ENCODE measurements at places on chromosomes 7 and 10.

GRCh38 chr10:27366769-27367168, 126.2 kb upstream of the ACBD5 start:
- no peak for DNase-seq

DNA sequence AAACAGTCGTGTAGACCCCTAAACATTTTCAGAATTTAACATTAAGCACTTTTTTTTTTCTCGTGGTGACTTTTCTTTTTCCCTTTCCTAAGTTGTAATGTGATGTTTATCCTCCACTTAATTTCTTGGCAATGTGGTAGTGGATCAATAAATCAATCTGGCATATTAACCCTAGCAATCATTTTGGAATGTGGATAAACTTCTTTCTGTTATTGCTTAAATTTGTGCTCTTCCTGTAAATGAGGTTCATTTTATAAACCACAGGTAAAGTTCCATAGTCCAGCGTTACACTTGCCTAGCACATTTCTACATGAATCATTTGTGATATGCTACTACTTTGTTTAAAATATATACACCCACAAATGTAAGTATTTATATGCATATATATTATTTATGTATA, 247.4 kb upstream of the ETV1 start:
- no peak for DNase-seq

DNA sequence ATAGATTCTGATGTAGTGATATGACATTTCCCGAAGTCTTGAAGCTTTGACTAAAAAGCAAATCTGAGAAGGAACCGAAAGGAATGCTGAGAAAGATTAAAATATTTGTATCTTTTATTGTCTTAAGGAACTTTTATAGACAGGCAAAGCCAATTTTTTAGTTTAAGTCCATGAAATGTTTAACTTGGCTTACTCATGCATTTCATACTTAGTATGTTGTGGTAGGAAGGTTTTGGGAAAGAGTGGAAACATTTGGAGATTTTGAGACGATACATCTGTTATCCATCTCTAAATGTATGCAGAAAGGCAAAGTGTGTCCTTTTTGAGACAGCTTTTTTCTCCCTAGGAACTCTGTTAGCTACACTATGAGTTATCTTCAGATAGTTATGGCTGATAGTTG, 10.1 kb downstream of the TBC1D12 start:
- no peak for DNase-seq

GRCh38 chr7:122886357-122887081, at the start of gene CADPS2:
CADPS2 (minus strand) TSS chr7:122886460; CDS start chr7:122886337, 123 bp downstream.
- DNase-seq: peak; percentile 53

DNA sequence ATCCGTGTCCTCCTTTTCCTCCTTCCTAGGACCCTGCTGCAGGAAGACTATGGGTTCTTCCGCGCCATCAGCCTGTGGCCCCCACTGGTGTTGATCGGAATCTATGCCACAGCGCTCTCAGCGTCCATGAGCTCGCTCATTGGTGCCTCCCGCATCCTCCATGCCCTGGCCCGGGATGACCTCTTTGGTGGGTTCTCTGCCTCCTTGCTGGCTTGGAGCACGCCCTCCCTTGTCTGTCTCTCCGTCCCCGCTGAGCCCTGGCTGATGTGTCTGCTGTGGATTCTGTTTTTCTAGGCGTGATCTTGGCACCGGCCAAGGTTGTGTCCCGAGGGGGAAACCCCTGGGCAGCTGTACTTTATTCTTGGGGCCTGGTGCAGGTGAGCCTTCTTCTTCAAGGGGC, 7.3 kb upstream of the TRIP6 start:
- DNase-seq: no peak

GRCh38 chr10:131204406-131205152, 106.9 kb downstream of the TCERG1L start:
- DNase-seq: no peak

GRCh38 chr10:5468262-5469106, 30.9 kb downstream of the CALML5 start:
- DNase-seq: no peak

DNA sequence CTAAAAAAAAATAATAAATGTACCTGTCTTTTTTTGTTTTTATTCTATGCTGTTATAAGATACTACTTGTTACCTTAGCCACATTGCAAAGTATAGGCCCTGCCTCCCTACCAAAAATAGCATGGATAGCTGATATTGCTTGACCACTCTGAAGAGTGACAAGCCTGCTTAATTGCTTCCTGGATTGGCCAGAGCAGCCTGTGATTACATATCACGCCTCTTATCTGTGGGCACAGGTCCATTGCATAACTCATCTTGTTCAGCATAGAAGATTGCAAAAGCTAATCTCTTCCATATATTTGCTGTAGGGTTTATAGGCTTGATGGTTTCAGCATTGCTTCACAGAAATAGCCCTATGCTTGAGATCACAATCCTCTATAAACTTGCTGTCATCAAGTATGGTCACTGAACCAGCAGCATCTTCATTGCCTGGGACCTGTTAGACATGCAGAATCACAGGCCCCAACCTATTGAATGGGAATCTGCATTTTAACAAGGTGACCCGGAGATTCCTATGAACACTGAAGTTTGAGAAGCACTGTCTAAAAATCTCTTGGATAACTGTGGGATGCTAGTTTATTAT, 280.8 kb upstream of the CDC14C start:
- no peak for DNase-seq

DNA sequence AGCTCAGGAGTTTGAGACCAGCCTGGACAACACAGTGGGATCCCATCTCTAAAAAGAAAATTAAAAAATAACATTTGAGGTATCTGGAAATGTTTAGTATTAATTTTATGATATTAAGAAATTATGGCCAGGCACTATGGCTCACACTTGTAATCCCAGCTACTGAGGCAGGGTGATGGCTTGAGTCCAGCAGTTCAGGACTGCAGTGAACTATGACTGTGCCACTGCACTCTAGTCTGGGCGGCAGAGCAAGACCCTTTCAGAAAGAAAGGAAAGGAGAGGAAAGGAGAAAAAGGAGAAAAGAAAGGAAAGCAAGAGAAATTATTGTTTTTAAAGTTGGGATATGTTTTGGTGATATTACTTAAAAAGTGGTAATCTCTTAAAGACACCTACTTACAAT, 2.5 kb upstream of the CCDC186 start:
- no peak for DNase-seq

- no peak for DNase-seq
These were observed 5.4 kb downstream of the SGPL1 start for GRCh38 chr10:70820976-70821750.

GRCh38 chr10:71033396-71033980, 145.1 kb upstream of the PCBD1 start:
- no peak for DNase-seq

- peak; percentile 86 for DNase-seq
These were observed 3.0 kb upstream of the DLX5 start for GRCh38 chr7:97027427-97028234.

DNA sequence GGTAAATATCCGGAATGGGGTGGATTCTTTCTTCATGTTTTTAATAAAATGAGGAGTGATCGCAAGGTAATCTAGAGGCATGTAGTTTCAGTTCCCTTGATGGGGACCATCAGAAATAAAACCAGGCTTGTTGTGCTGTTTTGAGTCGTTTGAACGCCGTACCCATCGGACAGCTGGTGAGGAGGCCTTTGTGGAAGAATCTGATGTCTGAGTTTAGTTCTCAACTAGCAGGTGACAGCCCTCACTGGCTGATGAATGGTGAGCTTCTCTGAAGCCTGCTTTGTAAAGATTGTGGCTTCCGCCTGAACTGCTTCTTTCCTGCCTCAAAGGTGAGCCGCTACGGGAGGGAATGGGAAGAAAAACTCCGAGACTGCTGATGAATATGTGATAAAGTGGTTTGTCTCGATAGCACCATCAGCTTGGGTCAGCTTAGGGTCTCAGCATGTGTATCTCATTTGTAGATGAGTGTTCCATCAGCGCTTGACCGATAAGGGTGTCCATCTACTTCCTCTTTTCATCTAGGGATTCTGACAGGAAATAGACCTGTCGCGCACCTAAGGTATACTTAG, 977 bp downstream of the TMEM248 start:
- DNase-seq: peak; percentile 2

DNA sequence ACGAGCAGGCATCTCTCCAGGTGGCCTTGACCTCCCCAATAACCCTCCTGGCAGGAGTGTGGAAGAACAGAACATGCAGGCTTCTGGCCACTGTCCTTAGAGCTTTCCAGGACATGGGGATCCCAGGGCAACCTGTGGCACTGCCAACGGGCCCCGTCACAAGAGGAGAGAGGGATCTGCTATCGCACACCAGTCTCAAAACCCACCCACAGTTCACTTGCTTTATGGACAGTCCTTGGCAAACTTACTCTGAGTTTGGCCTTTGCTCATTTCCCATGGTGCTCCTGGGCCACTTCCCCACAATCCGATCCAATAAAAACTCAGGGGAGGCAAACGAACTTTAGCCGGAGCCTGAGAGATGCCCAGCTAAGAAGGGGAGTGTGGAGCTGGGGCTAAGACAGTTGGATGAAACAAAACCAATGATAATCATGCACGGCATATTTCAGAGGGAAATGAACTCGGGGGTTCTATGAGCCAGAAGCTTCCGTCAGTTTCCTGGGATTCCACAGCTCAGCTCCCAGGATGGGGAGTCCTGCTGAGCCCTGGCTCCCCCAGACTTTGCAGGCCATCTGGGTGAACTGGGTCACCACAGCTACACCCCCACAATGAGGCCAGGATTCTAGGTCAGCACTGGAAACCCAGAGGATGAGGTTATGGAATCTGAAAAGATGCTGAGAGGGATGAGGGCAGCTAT, 158.4 kb downstream of the NEURL1 start:
- DNase-seq: peak; percentile 38

DNA sequence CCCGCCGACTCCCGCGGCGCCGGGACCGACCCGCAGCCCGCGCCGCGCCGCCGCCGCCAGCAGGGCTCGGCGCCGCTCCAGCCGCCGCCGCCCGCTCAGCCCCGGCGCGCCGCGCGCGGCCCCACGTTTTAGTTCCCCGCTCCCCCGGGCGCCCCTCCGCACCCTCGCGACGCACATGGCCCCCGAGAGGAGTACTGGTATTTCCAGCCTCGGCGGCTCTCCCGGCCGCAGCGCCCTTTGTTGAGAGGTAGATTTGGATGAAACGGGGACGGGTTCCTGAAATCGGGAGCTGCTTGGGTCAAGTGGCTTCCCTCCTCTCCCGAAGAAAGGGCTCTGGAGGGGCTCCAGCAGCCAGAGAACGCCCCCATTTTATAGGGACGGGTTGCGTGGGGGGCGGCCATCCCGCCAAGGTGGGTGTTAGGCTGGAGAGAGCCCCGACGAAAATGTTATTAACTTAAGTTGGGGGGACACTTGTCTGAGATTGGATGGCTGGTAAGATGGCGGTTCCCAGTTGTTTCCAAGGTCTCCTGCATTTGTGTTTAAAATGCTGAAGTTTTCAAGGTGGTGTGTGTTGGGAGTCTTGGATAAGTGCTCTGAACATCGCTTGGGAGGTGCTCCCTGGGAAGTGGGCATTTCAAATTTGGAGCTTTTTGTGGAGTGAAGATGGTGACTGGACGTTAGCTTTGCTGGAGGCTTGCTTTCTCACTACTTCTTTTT, 1.2 kb downstream of the BMI1 start:
- DNase-seq: peak; percentile 36

DNA sequence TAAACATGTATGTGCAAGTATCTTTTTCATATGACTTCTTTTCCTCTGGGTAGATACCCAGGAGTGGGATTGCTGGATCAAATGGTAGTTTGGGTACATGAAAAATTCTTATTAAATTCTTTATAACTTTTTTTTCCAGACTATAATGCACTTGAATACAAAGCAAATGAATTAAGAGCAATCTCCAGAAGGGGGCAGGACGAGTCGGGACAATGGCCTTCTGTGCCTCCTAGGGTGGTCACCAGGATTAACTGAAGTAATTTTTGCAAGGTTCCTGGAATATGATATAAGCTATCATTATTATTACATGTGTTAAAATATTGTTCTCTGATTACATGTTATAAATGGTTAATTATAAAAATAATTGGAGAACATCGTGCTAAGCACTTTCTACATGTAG, 127.2 kb downstream of the PPP1R17 start:
- no peak for DNase-seq

DNA sequence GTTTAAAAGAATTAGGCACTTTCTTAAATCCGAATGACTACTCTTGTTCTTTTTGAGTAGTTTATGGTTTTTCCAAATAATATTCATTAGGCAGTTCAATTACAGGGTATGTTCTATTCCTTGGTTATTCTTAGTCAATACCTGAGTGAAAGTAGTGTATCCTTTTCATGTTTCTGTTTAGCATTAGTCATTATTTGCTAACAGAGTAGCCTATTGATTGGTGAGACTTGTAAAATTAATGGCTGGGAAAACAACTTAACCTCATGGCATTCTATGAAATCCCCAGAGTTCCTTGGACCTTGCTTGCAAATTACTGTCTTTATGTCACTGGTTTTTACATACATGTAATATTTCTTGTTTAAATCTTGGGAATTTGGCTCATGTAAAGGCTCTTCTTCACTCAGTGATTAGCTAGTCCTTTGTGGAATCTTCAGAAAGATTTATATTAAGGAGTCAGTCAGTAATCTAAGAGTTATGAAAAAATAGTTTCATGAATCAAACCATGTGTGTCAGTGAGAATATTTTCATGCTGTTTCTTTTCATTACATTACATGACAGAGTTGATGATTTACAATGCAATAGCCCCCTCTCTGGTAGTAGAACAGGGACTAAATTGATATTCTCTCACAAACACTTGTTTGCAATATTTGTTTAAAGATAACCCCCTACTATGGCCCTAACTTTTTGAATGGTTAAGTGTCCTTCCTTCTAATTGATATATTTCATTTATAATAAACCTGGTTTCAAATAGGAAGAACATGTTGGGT, 81.5 kb upstream of the LRRTM3 start:
- no peak for DNase-seq

DNA sequence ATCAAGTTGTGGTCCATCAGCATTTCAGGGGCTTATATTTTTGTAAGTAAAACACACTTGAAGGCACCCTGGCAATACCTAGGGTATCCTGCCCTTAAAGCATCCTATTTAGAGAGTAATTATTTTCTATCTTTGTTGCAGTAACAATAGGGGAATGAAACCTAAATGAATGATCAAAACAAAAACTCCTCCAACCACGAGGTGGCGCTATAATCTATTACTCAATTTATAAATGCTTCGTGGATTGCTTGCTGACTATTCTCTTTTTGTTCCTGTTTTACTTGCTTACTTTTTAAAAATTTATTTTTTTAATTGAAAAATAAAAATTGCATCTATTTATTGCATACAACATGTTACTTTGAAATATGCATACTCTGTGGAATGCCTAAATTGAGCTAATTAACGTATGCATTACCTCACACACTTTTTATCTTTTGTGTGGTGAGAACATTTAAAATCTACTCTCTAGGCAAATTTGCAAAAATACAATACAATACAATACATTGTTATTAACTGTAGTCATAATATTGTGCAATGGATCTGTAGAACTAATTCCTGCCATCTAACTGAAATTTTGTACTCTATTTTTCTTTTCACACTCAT, 147.7 kb upstream of the BMPER start:
- DNase-seq: peak; percentile 19

GRCh38 chr7:95675016-95675415, 78.7 kb upstream of the PDK4 start:
- no peak for DNase-seq

DNA sequence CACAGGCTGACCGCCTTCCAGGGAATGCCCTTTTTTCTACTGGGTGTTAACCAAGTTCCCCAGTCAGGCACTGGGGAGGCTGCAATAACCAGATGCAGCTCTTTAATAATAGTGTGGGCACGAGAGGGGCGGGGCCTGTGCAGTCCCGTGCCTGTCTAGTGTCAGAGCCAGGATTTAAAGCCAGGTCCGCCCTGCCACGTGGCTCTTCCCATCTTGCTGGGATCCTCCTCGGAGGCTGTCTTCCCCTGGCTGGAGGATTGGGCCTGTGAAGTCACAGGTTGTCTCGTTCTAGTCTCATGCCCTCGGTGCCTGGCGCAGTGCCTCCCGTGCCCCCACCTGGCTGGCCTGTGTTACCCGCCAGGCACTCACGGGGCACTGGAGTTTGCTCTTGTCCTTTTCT, 25.2 kb downstream of the TMEM120A start:
- no peak for DNase-seq
